ENCODE measurements at places on chromosomes 4 and X.

DNA sequence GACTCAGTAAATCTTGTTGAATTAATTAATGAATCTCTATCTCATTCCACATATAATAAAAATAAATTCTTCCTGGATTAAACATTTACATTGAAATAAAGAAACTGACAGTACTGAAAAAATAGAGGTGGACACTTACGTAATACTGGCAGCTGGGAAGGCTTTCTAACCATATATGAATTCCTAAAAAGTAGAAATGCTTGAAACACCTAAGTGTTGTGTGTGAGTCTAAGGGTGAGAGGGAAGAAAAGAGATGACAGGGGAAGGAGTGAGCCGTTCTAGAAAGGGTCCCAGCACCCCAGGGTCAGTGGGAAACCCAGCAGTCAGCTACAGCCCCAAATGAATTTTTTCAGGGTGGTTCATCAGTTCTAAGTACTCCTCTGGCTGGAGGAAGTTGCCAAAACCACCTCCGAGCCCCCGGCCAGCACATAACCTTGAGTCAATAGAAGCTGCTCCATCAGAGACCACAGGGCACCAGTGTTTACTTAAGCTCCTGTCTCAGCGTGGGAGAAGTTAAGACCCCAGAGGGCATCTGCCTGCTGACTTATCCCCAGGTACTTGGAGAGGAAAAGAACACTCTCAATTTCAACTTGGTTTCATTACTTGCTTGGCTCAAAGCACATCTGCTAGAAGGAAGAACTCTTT lies 18.3 kb downstream of the GAB3 start:
- no peak for DNase-seq

DNA sequence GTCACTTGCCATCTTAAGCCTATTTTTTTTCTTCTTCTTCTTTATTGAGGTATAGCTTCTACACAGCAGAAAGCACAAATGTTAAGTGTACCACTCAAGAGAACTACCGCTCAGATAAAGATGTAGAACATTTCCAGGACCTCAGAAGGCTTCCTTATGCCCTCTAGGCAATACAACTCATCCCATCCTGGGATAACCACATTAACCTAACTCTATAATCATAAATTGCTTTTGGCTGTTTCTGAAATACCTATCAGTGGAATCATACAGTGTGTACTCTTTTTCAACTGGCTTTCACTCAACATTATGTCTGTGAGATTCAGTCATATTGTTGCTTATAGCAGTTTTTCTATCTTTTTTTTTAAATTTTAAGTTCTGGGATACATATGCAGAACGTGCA lies 51.7 kb downstream of the ARFIP1 start:
- DNase-seq = no peak

DNA sequence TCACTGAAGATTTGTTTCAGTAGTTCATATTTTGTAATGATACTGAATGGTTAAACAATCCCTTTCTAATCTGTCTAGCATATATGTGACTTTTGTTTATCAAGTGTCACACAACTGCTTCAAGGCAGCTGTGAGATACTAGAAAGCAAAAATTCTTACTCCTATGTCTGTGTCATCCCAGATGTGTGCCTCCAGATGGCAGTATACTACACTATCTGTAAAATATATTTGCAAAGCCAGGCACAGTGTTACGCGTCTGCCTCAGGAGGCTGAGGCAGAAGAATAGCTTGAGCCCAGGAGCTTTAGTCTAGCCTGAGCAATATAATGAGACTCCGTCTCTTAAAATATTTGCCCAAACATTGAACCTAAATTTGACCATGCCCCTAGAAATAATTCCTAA lies 4.0 kb downstream of the NUDT10 start:
- peak; percentile 62 for DNase-seq

- no peak for DNase-seq
These were observed 49.0 kb upstream of the CDKN2AIP start for GRCh38 chr4:183395395-183395794.

DNA sequence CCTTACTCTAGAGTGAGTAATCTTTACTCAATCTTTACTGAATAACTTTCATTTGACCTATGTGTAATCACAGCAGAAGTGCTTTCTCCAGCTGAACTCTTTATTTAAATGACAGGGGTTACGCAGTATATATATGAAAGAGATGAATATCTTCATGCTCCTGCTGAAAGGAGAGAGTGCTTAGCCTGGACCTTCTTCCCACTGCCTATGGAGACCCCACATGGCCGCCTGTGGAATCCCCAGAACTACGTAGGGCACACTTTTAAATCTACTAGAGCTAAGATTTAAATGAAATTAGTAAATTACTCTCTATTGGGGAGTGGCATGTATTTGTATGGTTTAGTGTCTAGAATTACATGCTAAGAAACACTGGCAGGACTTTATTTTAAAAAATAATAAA lies 391.2 kb downstream of the ANKRD50 start:
- no peak for DNase-seq

GRCh38 chr4:186725469-186726425 lies 2.1 kb upstream of the FAT1 start:
- DNase-seq = no peak

DNA sequence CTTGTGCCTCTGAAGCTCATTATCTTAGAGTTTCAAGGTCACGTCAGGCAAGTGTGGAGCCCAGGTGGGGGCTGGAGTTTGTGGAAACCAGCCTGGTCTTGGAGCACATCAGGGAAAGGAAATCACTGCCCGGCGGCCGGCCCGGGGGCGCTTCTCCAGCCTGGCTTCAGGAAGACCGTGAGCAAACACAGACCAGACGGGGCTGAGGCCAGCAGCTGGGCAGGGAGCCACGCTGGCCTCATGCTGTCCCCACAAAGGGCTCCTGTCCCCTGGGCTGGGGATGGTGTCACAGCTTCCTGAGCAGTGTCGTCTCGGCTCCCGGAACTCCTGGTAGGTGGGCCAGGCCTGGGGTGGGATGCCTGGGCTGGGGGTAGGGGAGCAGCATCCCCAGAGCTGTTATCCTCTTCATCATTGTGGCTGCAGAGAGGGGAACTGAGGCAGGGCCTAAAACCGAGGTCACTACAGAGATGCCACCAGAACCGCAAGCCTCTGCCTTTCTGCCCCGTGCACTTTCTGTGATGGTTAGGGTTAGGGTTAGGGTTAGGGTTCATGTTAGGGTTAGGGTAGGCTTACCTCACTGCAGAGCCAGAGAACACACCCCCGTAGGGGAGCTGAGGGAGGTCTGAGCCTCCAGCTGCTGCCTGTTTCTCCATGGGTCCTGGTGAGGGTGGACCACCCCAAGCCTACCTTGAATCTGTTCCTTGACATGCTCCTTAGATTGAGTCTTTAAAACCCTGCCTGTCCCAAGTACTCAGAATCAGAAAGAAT lies 77.5 kb downstream of the HTRA3 start:
- no peak for DNase-seq

- DNase-seq = no peak
These were observed 6.8 kb downstream of the AKAP17A start for GRCh38 chrX:1598021-1598875.

DNA sequence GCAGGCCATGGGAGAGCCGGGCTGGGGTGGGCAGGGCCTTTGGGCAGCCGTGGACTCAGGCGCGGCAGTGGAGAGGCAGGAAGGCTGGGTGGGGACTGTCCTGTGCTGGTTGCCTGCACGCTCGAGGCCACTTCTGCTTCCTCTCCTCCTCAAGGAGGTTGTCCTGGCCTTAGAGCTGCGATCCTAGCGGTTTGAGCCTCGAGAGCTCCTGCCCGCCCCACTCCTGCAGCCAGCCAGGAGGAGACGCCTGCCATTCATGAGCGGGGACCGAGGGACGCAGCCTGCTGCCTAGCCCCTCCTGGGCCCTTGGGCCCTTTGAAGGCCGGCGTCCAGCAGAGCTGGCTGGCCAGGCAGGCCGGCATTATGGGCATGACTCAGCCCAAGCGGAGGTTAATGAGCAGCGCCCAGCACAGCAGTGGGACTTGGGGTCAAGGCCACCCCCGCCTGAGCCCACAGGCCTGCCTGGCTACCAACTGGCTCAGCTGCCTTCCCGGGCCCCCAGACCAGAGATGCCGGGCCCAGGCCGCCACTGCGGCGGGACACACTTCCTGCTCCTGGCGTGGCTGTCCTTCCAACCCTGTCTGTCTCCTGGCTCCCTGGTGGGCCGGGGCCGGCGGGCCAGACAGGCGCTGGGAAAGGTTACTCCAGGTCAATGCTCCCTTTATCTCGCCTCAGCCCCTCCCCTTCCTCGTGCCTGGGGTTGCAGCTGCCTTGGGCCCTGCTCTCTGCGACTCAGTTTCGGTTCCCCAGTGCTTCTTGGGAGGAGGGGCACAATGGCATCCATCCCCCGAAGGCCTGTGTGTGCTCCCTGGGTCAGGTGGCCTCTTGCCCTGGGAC lies 1.8 kb downstream of the ABCD1 start:
- DNase-seq = no peak

- DNase-seq = no peak
These were observed 142.8 kb downstream of the MGST2 start for GRCh38 chr4:139808381-139808807.

DNA sequence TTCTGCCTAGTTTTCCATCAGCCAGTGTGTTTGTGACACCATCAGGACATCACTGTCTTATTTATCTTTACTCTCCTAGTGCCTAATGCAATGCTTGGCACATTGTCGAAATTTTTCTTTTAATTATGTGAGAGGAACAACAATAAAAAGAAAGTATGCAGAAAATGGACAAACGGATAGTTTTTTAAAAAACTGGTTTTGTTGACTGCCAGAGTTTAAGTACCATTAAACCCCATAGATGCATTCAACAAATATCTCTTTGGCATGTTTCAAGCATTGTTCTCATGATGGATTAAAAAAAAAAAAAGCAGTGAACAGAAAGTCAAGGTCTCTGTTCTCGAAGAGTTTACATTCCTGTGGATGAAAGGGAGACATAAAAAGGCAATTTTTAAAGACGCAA lies 398.4 kb downstream of the PPP3CA start:
- DNase-seq = no peak

DNA sequence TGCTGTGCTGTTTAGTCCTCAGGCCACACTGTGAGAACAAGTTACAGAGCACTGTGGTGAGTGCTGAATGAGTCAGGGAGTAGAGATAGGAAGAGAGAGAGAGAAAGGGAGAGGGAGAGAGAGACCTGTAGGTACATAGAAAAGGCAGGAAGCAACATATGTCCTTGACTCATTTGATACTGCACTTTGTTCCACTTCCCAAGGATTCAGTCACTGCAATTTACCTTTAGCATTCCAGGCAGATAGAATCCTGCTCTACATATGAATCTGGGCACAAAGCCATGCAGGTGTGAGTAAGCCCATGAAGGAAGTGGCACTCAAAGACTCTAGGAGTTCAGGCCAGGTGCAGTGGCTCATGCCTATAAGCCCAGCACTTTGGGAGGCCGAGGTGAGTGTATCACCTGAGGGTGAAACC lies 1.0 kb upstream of the DAPP1 start:
- DNase-seq = peak; percentile 74

GRCh38 chrX:117543885-117544284 lies 572.7 kb downstream of the KLHL13 start:
- DNase-seq = no peak

GRCh38 chrX:129748305-129748704 lies 9.5 kb downstream of the XPNPEP2 start:
- DNase-seq = no peak

DNA sequence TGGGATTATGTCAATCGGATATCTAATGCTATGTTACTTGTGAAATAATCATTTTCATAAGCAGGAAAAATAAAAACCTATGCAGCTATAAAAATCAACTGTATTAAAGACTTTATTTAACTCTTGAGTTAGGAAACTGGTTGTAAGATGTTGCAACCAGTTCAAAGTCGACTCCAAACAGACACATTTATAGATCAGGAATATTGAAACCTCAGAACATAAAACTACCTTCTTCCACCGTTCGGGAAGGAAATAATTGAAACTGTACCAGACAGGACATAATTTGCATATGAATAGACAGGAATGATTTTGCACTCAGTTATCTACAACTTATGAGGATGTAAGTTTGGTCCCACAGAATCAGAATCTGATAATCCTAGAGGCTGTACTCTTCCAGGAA lies 181.8 kb upstream of the STS start:
- DNase-seq = no peak

GRCh38 chr4:181877329-181877848 lies 365.8 kb upstream of the TENM3 start:
- no peak for DNase-seq

- DNase-seq = no peak
These were observed 35.1 kb downstream of the NELFA start for GRCh38 chr4:1973661-1974060.
